ENCODE measurements at places on chromosomes 3 and 15.

DNA sequence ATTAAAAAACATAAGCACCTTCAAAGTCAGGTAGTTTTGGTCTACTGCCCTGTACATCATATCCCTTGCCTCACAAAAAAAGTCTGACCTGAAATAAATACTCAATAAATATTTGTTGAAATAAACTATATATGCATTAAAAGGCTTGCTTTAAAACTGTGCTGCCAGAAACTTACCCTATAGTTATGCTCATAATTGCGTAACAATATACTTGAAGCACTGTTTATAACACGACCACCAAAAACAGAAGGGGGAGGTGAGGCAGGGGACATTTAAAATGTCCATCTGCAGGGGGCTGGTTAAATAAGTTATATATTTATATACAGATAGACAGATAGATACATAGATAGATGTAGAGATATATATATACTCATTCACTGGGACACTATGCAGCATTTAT is 549.5 kb downstream of the MAGI1 start:
- no peak for DNase-seq

- no peak for DNase-seq
Observed at GRCh38 chr3:115502128-115502527, 121.2 kb upstream of the GAP43 start.

- DNase-seq: no peak
Observed at GRCh38 chr3:62571916-62572315, 198.6 kb upstream of the FEZF2 start.

- DNase-seq: no peak
Observed at GRCh38 chr15:57228395-57228794, 147.9 kb upstream of the CGNL1 start.

- DNase-seq: no peak
Observed at GRCh38 chr3:136197159-136197793, 1.1 kb upstream of the MSL2 start.

GRCh38 chr3:25468866-25469319 is 40.8 kb downstream of the RARB start:
- no peak for DNase-seq

GRCh38 chr3:10467204-10467603 is 38.2 kb downstream of the ATP2B2 start:
- no peak for DNase-seq

DNA sequence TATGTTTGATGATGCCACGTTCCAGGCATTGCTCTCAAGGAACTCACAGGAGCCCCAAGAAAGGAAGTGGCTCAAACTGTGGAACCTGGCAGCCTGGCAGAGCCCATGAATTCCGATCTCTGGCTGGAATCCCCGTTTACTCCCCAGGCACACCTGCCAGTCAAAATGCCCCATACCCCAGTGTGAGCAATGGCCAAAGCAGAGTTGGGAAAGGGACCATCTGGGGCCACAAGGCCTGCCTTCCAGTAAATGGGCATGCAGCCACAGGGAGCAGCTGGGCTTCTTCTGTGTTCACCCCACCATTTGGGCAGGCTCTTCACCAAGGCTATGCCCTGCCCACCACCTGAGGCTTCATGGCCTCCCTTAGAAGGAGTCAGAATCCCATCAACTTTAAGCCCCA is 257.0 kb upstream of the GOLGA6L4 start:
- no peak for DNase-seq

DNA sequence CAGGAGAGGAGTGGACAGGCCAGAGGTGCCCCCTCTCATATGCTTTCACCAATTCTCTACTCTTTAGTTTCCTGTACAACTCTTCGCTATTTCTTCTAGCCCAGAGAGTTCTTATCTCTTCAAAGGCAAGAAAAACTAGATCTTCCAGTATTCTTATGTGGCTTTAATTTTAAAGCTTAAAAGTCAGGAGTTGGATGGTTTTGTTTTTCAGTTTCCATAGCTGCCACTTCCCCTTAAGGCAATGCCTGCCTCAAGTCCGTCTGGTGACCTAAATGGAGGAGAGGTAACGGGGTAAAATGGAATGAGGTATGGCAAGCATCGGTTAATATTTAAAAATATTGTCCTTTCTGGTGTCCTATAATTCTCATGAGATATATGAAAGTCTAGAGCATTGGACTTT is 11.4 kb upstream of the VGLL3 start:
- DNase-seq: no peak

GRCh38 chr3:16849795-16850194 is 35.0 kb upstream of the PLCL2 start:
- DNase-seq: no peak

GRCh38 chr15:43204016-43204901 is 16.6 kb downstream of the EPB42 start:
- peak; percentile 21 for DNase-seq

DNA sequence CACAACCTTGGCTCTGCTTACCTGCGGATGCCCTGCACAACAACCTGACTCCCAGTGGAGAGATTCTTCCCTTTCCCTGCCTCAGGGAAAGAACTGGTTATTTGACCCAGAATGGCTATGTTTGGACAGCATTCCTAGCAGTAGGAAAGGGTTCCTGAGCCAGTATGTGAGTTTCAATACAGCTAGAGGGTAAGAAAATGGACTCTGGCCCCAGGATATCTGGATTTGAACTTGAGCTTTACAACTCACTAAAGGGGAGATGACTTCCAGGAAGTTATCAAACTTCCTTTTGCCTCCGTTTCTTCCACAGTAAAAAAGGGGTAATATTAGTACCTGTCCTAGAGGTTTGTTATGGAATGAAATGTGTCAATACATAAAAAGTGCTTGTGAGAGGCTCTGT is 28.1 kb upstream of the PLSCR4 start:
- no peak for DNase-seq

DNA sequence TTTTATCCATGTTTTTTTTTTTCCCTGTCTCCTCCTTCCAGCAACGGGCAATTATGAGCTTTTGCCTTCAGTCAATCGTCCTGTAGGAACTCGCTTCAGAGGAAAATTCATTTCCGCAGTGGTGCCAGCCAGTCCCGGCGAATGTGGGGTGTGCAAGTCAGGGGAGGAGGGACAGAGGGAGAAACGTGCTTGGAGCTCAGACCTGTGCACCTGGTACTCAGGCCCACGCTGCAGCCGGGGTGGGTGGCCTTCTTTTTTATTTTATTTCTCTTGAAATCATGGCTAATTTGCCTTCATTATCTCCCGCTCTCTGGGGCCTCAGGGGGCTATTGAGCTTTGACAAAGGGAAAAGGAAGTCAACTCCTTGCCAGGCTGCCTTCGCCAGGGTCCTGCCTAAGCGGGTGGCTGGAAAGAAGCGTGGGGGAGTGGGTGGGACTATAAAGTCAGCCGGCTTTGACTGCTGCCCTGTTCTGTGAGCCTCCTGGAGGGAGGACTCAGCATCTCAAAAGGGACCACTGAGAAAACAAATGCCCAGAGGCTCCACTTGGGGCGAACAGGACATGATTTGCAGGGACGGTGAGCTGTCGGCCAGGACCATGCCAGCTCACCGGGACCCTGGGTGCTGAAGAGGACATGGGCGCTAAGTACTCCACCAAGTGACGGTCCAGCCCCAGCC is 5.5 kb downstream of the GRIP2 start:
- DNase-seq: no peak

GRCh38 chr3:185797993-185798830 is 26.6 kb downstream of the IGF2BP2 start:
- DNase-seq: no peak

DNA sequence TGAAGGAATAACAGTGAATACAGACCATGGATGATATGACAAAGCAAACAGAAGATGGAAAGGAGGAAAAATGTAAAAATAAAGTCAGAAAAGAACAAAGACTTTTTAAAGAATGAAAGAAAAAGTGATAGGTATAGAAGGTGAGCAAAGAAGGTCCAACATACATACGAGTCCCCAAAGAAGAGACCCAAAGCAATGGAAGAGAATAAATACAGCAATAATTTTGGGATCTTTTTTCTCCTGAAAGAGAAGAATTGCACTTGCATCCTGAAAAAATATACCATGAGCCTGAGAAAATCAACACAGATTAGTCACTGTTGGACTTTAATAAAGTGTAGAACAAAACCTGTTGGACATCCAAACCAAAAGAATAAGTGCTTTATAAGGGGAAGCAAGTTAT is 85.3 kb upstream of the SLC6A1 start:
- DNase-seq: no peak

DNA sequence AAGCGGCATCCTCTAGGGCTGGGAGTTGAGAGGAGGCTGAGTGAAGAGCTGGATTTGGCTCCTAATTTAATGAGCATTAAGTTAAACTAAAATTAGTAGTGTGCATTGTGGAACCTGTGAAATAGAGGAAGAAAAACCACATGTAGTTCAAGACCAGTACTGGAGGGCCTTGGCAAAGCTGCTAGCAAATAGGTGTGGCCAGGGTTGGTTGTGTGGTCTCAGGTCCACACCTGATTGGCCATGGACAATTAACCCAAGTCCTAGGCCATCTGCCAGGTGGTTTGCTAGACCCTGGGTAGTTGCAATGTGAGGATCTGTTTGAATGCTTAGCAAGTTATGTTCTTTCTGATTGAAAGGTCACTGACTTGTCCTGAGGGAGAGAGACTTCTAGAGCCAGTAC is 275.5 kb downstream of the PDCD6IP start:
- DNase-seq: no peak

DNA sequence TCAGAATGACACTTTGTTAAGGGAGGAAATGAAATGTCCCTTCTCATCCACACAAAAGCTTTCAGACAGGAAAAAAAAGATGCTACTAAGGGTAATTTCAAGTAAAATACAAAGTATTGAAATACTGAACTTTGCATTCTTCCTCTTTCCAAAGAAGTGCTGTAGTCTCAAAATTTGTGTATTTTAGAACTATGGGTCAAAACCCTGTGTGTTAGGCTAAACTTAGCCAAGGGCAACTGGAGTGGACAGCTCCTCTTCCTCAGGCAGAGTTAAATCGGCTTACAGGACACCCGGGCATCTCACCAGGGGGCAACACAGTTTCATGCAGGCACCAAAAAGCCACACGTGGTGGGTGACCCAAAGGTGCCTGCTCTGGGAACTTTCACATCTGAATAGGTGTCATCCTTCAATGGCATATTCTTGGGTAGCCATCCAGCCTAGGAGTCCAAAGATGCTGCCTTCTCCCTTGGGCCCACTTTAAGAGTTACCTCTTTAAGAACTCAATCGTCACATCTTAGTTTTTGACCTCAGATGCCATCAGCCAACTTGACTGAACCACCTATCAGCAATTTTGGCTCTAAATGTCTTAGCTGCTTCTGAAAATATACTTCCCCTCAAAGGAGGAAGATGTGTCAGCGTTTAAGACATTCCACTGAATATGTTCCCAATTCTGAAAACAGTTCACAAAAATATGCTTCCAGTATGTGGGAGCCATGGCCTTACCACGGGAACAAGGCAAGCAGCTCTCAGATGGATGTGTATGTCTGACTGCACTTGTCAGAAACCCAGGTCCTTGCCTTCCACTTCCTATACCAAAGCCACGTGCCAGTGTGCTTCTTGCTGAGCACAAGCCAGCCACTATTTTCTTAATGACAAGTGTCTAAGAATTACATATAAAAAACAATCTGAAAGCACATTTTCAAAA is 32.2 kb upstream of the MUC13 start:
- DNase-seq: no peak

GRCh38 chr15:86876387-86876944 is 796.8 kb downstream of the AGBL1 start:
- no peak for DNase-seq

DNA sequence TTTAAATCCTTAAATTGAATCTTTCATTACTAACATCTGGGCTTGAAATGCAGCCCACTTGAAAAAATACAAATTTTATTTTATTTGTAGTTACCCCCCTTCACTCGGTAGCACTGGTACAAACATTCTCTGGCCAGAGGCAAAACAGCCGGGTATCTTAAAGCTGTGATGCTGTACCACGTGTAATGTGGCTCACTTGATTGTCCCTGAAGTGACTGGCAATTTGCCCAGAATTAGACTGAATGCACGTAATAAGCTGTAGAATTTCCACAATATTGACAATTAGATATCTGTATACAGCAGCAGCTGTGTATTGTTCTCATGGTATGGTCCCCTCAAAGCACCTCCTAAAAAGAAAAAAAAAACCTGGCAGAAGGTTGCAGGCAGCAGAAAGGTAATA is 192.8 kb upstream of the TBC1D5 start:
- no peak for DNase-seq

- no peak for DNase-seq
Observed at GRCh38 chr15:90345857-90346256, 6.2 kb upstream of the ZNF774 start.

DNA sequence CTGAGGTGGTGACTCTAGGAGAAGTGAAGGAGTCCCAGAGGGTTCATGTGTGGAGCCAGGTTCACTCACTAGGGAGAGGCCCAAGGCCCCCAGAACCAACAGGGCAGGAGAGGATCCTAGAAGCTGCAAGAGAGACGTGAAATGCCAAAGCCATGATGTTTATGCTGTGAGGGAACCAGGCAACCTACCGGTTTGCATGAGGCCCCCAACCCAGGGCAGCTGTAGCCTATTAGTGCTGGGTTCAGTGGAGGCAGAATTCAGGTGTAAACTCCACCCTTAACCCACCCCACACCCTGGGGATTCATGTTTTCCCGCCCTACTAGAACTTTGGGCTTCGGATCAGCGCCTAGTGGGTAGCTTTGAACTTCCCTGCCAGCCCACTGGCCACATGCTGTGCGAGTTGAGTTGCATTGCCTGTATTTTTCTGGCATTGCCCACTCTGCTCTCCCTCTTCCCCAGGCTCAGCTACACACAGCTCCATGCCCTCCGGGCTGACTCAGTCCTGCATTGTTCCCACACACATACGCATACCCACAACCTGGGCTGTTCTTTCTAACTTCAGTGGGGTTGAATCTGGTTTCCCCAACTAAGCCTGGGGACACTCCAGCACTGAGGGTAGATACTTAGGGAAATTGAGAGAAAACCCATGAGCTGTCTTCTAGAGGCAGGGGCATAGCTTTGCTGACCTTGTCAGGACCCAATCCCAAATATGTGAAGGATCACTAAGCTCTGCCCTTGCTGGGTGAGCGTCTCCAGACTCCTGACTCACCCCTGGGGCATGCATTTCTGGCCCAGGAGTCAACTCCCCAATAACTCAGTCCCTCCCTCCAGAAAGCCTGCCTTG is 2.0 kb upstream of the ZBTB47 start:
- no peak for DNase-seq

DNA sequence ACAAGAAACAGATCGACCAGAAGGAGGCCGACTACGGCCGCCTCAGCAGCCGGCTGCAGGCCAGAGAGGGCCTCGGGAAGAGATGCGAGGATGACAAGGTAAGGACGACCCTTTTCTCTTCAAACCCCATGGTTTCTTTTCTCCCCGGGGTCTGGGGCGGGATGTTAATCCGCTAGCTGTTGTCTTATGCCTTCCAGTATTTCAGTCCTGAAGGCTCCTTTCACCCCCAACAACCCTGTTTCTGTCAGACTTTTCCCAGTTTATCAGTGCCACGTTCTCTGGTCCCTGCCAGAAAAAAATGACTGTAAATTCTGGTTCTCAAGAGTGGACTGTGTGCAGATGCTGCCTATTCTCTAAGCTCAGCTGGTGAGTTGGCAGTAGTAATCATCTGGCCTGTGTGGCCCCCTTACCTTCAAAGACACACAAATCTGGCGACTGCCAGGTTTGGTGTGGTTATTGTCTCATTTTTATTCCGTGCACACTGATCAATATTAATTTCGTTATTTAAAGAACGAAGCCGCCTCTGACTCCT is 806 bp downstream of the GOLM2 start:
- DNase-seq: no peak

Measured in stimulated activated CD8-positive, alpha-beta memory T cell treated with anti-CD3 and anti-CD28 coated beads, Interleukin-15, amount 100 ng/mL, for 48 hours (primary cell).